ENCODE measurements at places on chromosomes 2 and 18.
A peak's percentile ranks its signal among the peaks of the same experiment; 100 is the strongest.

- ATAC-seq = peak; percentile 33
Measured at GRCh38 chr2:148021059-148021861, at the start of gene MBD5. Gene MBD5 (plus strand): TSS chr2:148021091.

GRCh38 chr2:145079641-145080040 lies 559.7 kb upstream of the ZEB2 start:
- no peak for ATAC-seq

DNA sequence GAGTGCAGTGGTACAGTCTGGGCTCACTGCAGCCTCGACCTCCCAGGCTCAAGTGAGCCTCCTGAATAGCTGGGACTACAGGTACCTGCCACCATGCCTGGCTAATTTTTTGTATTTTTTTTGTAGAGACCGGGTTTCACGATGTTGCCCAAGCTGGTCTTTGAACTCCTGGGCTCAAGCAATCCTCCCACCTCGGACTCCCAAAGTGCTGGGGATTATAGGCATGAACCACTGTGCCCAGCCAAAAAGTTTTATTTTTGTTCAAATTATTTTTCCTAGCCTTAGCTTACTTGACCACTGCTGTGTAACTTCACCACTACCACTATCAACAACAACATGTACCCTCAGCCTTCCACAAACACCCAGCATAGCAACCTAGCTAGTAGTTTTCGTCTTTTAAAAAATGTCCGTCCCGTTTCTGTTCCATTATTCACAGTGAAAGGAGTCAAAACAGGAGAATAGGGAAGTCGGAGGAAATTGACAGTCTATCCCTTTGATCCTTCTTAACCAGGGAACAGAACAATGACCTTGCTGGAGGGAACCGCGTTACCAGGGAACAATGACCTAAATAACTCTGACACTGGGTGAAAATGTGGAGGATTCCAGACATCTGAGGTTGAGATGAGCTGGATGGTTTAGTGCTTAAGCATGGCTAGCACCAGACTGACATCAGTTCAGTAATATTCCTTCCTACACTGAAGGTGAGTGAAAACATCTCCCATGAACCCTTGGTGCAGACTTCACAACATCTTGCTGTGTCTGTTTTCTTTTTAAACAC lies 69.2 kb upstream of the ARL4C start:
- ATAC-seq = no peak

GRCh38 chr2:498493-499178 lies 178.6 kb downstream of the TMEM18 start:
- ATAC-seq = no peak

GRCh38 chr2:127951026-127951425 lies 65.3 kb upstream of the AMMECR1L start:
- ATAC-seq = no peak

DNA sequence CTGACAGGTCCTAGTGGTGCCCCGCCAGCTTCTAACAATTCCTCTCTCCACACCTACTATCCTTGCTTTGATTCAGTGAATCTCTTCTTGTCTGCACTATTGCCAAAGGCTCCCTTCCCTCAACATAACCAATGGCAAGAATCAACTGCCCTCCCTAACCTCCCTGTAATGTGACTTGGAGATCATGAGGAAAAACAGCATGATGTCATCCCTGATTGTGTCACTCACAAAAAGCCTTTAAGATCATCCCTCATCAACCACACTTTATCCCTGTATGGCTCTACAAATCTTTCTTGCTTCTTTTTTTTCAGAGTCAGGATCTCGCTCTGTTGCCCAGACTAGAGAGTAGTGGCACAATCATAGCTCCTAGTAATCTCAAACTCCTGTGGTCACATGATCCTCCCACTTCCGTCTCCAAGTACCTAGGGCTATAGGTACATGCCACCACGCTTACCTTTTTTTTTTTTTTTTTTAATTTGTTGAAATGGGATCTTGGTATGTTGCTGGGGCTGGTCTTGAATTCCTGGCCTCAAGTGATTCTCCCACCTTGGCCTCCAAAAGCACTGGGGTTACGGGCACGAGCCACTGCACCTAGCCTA lies 19.7 kb downstream of the SAP130 start:
- peak; percentile 89 for ATAC-seq

DNA sequence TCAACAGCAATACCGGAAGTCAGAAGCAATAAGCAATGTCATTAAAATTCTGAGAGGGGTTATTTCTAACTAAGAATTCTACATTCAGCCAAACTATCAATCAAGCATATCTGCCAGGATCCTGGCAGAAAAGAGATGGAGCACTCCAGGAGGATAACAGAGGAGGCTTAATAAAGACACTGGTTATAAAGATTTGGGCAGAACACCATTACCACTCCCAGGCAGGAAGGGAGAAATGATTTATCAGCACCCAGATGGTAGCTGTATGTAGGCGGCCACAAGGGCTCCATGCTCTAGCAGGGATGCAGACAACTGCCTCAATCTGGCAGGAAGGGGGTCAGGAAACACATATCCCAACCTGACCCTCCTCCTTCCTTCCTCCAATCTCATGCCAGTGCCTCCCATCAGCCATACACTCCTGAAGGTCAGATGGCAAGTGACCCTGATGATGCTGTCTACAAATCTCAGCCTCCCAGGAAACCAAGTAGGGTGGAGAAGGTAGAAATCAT lies 20.5 kb upstream of the TNFAIP6 start:
- ATAC-seq = no peak
